ENCODE measurements at places on chromosomes 2 and 18.

- DNase-seq: no peak
These were observed 88.6 kb upstream of the ZNF532 start for GRCh38 chr18:58776084-58776483.

- DNase-seq: no peak
These were observed 11.4 kb downstream of the EPAS1 start for GRCh38 chr2:46308629-46309028.

DNA sequence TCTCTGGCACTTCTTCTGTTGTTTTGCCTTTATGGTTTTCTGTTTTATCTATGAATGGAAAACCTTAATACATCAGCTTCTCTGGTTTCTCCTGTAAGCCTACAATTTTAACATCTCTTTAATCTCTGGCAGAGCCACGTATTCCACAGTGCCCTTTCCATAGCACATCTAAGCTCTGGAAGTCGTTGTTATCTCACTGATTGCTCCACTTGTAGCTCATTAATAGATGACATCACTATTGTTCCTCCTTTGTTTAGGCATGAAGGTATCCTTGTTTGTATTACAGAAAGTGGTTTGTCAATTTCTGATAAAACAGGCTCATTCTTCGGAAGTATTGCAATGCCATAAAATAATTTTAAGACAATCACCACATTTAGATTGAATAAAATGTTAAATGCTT lies 185.2 kb downstream of the ZNF804A start:
- DNase-seq: no peak

- DNase-seq: peak; percentile 61
These were observed 1.0 kb downstream of the UBR3 start for GRCh38 chr2:169828141-169828811.

DNA sequence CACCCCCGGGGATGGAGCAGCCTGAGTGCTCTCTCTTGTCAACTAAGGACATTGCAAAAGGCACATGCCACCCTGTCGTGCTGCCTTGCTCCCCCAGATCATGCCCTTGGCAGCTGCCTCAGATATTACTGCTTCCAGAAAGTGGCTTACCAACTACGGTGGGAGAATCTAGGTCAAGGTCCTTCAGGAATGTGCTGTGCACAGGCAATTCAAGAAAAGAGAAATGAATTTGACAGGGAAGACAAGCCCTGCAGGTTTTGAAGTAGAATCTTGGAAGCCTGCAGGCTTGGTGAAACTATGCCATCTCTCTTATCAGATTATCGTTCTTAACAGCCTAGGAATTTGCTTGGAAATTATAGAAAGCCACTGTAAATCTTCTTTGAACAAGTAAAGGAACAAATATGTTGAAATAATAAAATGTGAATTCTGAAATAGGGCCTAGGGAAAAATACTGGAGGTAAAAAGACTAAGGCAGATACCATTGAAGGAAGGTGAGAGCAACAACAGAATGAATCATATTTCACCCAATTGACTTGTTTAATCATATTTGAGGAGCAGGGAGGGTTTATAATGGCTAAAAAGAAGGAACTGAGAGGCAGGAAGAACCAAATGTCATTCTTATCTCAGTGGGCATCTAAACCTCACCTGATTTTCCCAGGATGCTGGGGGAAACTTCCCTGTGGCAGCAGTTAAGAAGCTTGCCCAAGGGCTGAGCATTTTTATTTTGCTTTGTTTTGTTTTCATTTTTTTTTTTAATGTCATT lies 94.0 kb upstream of the GLS start:
- no peak for DNase-seq

- DNase-seq: no peak
These were observed 79.8 kb downstream of the MOGAT1 start for GRCh38 chr2:222751238-222751637.

DNA sequence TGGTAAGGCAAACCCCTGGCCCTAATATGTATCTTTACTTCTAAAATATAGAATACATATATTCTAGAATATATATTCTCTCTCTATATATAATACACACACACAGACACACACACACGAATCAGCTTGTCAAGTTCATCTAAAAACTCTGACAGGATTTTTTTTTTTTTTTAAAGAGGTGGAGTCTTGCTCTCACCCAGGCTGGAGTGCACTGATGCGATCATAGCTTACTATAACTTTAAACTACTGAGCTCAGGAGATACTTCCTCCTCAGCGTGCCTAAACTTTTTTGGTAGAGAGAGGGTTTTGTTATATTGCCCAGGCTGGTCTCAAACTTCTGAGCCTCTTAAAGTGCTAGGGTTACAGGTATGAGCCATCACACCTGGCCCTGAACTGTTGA lies 45.2 kb downstream of the DOK1 start:
- no peak for DNase-seq

DNA sequence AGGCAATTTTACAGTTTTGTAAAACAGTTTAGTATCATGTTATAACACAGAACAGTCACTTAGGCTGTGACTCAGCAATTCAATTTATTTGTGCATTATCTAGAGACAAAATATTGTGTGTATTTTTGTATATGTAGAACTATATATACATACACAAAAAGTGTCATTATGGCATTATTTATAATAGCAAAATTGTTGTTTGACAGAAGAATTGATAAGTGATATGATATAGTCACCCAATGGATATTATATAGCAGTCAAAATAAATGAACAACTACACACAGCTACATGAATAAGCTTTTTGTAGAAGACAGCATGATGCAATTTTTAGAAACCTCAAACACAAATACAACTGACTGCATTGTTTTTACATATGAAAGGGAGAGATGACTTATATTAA lies 334.0 kb downstream of the TRIB2 start:
- DNase-seq: no peak

- no peak for DNase-seq
These were observed 156.4 kb downstream of the IKZF2 start for GRCh38 chr2:212994976-212995375.

All from activated CD4-positive, alpha-beta T cell treated with anti-CD3 and anti-CD28 coated beads, Interleukin-2, Interleukin-6, amounts not matched to agents 100 ng/mL and 50 ng/mL, durations not matched to agents 16 hours and 8 hours (primary cell).